ENCODE measurements at places on chromosomes 3 and 15.
A peak's percentile ranks its signal among the peaks of the same experiment; 100 is the strongest.

DNA sequence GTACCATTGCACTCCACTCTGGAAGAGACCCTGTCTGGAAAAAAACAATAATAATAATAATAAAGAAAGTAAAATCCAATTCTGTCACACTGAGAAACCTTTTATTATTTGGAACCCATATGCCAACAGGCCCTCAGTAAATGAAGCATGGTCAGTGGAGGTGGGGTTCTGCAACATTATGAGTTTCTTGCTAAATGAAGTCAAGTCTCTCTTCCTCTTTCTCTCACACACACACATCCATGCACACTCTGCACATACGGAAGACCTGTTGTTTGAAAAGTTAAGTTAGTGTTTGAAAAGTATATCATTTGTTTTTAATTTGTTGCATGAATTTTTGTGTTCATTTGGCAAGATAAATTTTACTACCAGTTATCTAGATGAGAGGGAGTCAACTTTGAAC, 27.8 kb downstream of the GAP43 start:
- no peak for DNase-seq

DNA sequence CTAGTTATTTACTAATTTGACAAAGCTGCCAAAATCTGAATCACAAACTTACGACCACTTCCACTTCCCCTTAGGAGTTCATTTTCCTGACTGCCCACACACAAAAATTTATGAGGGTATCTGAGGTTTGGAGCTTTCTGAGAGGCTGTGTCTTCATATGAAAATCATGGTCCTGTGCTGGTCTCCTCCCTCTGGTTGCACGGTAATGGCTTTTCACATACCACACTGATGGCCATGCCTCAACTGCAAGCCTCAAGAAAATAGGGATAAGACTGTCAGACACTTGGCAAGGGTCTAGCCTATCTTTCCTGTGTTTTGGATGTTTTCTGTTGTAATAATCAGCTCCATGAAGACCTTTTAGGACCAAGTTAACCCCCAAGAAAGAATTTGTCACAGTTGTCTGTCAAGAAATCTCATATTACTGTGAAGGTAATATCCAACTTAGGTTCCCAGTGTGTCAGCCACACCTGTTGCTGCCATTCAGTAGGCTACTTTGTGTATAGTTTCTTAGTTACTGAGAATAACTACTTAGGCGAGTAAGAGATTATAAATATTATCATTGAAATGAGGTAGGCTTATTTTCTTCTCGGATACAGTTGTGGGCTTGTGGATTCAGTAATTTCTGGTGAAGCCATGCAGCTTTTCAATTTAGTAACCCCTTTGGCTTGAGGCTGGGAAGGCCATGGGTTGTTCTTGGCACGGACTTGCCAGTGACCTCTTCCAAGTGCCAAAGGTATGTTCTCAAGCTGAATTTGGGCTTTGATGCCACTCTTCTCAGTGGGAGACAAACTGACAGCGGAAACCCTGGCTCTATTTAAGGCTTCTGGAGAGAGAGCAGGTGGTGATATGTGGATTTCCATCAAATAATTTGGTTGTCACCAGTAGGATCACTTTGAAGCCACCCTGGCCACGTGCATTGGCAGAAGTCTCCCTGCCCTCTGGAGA, 101.1 kb downstream of the RYR3 start:
- no peak for DNase-seq

DNA sequence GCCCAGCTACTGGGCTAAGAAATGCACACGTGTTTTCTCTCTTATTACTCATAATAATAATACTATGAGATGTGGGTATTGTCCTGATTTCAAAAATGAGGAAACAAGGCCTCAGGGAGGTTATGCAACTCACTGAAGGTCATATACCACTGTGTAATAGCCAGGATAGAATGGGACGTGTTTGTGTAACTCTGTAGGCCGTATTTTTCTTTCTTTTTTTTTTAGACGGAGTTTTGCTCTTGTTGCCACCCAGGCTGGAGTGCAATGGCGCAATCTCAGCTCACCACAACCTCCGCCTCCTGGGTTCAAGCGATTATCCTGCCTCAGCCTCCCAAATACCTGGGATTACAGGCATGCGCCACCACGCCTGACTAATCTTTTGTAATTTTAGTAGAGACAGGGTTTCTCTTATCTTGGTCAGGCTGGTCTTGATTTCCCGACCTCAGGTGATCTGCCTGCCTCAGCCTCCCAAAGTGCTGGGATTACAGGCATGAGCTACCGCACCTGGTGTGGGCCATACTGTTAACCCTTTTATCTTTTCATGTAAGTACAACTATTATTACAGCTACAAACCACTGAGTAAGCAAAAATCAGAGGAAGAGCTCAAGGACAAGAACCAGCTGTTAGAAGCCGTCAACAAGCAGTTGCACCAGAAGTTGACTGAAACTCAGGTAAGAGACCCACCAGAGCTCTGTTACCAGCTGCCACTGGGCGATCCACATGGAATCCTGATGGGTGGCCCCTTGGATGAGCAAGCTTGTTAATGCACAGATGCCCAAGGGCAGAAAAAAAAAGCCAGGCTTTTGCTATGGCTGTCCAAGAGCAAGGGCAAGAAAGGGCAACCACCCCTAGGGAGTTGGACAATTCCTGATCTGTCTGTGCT, 6.7 kb downstream of the KNSTRN start:
- DNase-seq: no peak

GRCh38 chr3:134357914-134358811, 16.1 kb downstream of the AMOTL2 start:
- peak; percentile 51 for DNase-seq

DNA sequence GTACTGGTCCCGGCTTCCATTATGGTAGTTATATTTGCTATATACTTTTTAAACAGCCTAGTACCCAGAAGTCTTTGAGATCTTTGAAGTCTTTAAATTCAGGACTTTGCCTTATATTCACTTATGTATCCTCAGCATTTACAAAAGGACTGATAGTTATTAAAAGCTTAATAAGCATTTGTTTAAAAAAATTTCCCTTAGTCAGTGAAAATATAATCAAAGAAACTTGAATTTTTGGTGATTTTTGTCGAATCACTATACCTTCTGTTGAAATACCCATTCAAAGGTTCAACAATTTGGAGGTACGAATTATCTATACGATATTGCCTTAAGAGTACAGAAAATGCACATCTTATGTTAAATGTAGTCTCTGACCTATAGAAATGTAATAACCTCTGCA, 721.4 kb downstream of the NSUN3 start:
- DNase-seq: no peak

- no peak for DNase-seq
Measured at GRCh38 chr15:63089260-63090043, 32.2 kb upstream of the LACTB start.
